ENCODE measurements at places on chromosomes 13 and 19.
A peak's percentile ranks its signal among the peaks of the same experiment; 100 is the strongest.

DNA sequence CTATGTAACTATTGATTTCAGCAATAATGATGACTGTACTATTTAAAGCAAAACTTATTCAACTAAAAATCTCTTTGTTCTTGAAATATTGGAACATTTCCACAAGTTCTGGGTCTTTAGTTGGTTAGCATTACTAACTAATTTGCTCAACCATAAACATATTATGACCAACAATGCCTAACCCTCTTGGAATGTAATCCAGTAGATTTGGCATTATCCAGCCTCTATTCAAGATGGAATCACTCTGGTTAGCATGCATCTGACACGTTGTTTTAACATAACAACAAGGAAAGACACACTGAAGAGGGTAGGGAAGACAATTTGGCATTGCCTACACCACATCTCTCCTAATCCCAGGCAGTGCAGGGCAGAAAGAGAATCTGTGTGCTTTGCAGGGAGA, 941.3 kb upstream of the PCDH20 start:
- DNase-seq = no peak

GRCh38 chr19:17281391-17282304, at the start of gene ANKLE1:
Gene ANKLE1 (plus strand): TSS chr19:17281901. CDS start chr19:17281921, 20 bp downstream.
- DNase-seq = peak; percentile 78

DNA sequence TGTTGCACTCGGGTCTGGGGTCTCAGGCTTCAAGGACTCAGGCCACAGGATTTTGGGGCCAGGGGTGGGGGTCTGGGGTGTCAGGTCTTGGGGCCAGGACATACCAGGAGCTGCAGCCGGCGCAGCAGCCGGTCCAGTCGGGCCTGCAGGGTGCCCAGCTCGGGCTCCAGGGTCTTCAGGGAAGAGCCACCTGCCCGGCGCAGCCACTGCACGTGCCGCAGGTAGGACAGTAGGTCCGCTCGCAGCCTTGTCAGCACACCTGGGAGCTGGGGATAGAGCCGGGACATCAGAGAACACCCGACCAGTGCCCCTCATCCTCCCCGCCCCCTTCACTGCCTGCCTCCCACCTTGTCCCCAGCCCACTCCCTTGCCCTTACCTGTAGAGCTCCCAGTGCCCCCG, 2.2 kb downstream of the IL11 start:
- DNase-seq = no peak

DNA sequence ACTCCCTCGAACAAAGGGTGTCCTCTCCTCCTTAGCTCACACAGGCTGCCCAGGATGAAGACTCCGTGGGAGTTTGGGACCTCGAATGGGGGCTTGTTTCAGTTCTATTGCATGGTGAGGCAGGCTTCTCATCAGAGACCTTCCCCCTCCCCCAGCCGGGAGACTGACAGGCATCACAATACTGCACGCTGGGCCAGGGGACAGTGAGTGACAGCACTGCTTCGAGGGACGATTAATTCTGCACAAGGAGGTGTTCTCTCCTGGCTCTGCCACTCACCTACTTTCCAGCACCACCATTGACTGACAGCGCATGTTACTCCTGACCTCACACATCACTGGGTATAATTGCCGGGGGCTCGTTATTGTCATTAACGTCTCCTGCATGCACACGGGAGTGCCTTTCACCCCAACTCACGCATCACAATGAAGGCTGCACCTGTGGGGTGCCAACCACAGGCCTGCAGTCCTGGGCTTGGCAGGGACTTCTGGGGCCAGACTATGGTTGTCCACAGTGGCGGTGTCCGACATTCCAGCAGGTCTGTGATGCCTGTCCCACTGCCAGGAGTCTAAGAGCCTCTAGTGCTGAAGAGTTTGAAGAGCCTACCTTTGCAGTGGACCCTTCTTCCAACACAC, 412.2 kb upstream of the TSHZ3 start:
- DNase-seq = no peak

DNA sequence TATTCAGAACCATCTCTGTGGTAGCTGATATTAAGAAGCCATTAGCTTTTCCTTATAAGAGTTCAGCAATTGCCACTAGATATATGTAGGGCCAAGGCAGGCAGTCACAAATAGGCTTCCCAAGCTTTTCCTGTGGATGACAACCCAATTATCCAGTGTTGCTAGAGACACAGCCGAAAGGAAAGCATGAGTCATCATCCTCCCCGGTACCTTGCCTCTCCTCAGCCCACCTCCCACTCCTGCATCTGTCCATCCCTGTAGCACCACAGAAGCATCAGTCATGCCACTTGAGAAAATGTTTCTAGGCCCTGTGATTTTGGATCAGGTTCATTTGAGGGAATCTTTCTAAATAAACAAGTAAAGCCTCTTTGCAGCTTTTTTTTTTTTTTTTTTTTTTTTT, 204.3 kb downstream of the DNAJC15 start:
- DNase-seq = no peak

GRCh38 chr19:8137425-8137824, 12.0 kb downstream of the FBN3 start:
- DNase-seq = no peak
